ENCODE measurements at places on chromosomes 2 and 18.

GRCh38 chr2:233498126-233498525, 68.5 kb downstream of the USP40 start:
- DNase-seq: no peak

GRCh38 chr18:45386041-45386655, 229.1 kb upstream of the SLC14A2 start:
- DNase-seq: no peak

- no peak for DNase-seq
Observed at GRCh38 chr18:25074925-25075324, 277.0 kb downstream of the ZNF521 start.

- no peak for DNase-seq
Observed at GRCh38 chr2:219491278-219491963, 7.3 kb upstream of the GMPPA start.

DNA sequence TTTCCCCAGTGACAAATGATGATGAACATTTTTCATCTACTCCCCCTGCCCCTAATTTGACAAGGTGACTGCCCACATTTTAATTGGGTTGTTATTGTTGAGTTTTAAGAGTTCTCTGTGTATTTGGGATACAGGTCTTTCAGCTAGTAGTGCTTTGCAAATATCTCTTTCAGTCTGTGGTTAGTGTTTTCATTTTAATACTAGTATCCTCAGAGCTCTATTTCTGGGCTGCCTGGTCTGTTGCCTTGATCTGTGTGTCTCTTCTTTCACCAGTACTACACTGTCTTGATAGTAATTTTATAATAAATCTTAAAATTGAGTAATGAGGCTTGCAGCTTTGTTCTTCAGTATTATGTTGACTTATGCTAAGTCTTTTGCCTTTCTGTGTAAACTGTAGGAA, 19.7 kb downstream of the EIF5B start:
- no peak for DNase-seq

- no peak for DNase-seq
Observed at GRCh38 chr2:173191601-173192000, 116.0 kb downstream of the MAP3K20 start.

- no peak for DNase-seq
Observed at GRCh38 chr2:10132043-10132575, 9.6 kb downstream of the RRM2 start.

DNA sequence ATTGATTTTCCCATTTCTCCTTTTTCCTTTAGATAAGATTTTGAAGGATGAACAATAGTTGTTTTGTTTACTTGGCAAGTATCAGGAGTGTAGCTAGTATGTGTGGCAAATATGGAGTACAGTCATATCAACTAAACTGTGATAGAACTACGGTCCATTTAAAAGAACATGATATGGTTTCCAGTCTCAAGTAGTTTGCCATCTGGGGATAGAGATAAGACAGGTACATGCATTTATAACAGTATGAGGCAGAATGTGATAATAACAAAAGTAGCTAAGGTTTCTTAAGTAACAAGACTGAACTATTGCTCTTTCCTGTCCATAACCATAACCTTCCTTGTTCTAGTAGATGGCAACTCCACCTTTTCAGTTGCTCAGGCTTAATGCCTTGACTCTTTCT, 75.6 kb upstream of the TACR1 start:
- no peak for DNase-seq

GRCh38 chr2:207395535-207396251, 134.1 kb upstream of the CREB1 start:
- no peak for DNase-seq
